ENCODE measurements at places on chromosomes 2 and 18.

- no peak for DNase-seq
Observed at GRCh38 chr2:199775267-199775666, 75.7 kb downstream of the FTCDNL1 start.

DNA sequence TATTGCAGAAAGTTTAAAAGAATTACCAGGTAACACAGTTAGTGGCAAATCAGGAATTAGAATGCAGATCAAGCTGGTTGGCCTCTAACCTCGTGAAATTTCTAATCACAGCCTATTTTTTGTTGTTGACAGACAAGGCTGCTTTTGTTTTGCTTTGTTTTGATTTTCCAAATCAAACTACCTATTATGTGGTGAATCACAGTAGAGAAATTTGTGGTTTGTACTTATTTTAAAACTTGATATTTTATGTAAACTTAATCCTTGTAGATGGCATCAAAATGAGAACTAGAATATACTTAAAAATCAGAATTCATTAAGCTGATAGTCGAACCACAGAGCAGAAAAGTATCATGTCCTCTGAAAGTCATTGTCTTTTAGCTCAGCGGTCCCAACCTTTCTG, 258.1 kb downstream of the CTNNA2 start:
- no peak for DNase-seq

DNA sequence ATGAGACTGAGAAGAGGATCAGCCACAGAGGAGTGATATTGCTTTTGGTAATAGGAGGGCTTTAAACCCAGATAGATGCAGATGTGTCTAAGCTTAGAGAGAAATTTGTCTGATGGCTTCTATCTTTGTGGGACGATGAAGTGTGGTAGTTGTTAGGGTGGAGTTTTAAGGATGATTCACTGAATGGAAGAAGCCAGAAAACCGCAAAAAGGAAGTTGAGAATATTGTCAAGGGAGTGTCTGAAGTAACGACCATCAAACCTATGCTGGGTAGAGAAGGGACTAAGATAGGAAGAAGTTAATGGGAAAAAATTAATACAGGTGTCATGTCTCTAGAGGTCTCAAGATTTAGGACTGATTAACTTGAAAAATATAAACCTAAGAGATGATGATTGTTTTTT, 195.6 kb upstream of the MC4R start:
- DNase-seq, result no peak

GRCh38 chr2:119062652-119063051, 95.9 kb downstream of the C1QL2 start:
- DNase-seq, result no peak

Data from type B pancreatic cell (in vitro differentiated cells).